Cardiac fibroblast (primary cell): ENCODE measurements at places on chromosomes 5 and 9.

DNA sequence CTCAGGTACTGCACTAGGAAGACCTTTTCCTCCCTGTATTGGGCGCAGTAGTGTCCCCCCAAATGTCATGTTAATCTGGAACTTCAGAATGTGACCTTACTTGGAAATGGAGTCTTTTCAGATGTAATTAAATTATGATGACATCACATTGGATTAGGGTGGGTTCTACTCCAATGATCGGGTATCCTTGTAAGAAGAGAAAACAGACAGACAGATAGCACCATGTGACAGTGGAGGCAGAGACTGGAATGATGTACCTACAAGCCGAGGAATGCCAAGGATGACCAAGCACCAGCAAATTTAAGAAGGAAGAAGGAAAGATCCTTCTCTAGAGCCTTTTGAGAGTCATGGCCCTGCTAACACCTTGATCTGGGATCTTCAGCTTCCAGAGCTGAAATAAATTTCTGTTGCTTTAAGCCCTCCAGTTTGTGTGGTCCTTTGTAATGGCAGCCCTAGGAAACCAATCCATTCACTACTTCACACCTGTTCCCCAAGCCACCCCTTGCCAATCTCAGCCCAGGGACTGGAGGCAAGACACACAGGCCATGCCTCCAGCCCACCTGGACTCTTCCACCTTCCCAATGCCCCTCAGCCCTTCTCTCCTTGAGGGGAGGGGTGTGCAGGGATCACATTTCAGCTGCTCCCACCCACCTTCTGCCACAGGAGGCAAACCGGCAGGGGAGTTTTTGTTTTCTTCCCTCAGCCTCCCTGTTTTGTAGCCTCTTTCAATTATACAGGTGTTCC lies 1.6 kb downstream of the CCNJL start:
- DNase-seq: no peak

GRCh38 chr5:154291917-154292316 lies 101.4 kb downstream of the GALNT10 start:
- DNase-seq: no peak

GRCh38 chr5:98206566-98206965 lies 566.9 kb upstream of the RGMB start:
- DNase-seq: no peak

- no peak for DNase-seq
Observed at GRCh38 chr5:38022631-38023030, 182.8 kb upstream of the GDNF start.

GRCh38 chr9:99377790-99378775 lies 156.0 kb downstream of the SEC61B start:
- DNase-seq: no peak

GRCh38 chr9:134156564-134157377 lies 7.6 kb downstream of the RNU6ATAC start:
- DNase-seq: no peak

DNA sequence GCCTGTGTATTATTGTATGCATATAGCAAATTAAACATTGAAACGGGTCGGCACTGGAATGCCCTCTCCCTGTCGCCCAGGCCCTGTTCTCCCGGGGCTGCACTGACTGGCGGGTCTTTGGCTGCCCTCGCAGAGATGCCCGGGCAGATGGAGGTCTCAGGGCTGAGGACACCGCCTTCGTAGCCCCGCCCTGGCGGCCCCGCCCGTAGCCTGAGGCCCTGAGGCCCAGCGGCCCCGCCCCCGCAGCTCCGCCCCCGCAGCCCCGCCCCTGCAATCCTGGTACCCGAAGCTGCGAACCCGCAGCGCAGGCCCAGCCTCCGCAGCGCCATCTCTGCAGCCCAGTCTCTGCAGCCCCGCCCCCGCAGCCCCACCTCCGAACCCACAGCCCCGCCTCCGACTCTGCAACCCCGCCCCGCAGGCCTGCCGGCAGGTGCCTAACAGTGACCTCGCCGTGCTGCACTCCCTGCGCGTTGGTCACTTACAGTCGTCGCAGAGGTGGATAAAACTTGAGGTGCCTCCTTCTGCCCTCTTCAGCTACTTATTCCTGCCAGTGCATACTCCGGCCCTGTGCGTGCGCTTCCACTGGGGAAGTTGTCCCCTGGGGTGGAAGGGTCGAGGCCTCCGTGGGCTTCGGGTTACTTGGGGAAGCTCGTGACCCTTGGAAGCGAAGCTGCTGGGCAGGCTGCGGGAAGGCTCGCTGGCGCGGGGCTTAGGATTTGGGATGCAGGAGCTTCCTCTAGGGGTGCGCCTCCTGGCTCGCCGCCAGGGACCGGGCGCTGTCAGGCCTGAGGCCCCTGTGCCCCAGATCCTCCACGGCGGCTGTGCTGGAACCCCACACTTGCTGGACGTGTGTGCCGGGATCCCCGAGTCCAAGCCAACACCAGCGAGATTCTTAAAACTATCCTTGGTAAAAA lies 72.3 kb downstream of the ICE1 start:
- DNase-seq: peak; percentile 66

- DNase-seq: peak; percentile 15
Observed at GRCh38 chr9:3768712-3769457, 243.1 kb upstream of the RFX3 start.

- no peak for DNase-seq
Observed at GRCh38 chr9:126628969-126629674, 15.4 kb downstream of the LMX1B start.

DNA sequence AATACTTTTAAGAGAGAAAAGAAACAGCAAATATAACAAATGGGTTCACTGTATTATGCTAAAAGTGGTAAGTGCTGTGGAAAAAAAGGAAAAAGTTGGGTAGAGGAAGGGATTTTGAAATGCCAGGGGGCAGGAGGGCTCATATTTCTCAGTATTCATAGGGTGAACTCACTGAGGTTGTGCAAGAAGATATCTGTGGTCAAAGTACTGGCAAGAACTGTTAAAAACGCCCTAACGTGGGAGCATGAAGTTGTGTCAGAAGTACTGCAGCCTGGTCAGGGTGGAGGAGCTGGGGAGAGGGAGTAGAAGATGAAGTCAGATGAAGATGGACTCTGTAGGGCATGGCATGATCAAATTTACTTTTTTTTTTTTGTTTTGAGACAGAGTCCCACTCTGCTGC lies 31.2 kb upstream of the SLC28A3 start:
- DNase-seq: peak; percentile 98
